Occipital lobe (tissue), 3 donors: ENCODE measurements at places on chromosomes 1 and 21. TPM values are rescaled to one million over a fixed set of nuclear protein-coding genes. Genes with fewer than 3 reads are reported as not detected.

GRCh38 chr21:32844653-32845436 is 73.3 kb upstream of the PAXBP1 start:
- DNase-seq, result no peak

GRCh38 chr1:221875004-221875330 is 133.1 kb upstream of the DUSP10 start:
- DNase-seq, result no peak

DNA sequence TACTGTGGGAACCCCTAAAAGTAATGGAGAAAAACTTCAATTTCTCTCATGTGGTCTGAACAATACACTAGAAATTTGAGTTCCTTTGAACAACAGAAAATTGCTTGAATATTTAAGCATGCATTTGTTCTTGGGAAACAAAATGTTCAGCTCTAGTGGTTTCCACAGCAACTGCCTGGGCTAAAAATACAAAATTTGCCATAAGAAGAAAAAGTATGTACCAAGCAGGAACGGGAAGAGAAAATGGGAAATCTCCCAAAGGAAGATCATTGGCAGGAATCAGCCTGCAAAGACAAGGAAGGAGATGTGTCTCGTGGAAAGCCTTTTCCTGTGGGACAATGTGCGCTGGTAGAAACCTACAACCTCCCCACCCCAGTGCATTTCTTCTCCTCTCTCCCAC is 119.0 kb upstream of the DPT start:
- DNase-seq, result no peak

DNA sequence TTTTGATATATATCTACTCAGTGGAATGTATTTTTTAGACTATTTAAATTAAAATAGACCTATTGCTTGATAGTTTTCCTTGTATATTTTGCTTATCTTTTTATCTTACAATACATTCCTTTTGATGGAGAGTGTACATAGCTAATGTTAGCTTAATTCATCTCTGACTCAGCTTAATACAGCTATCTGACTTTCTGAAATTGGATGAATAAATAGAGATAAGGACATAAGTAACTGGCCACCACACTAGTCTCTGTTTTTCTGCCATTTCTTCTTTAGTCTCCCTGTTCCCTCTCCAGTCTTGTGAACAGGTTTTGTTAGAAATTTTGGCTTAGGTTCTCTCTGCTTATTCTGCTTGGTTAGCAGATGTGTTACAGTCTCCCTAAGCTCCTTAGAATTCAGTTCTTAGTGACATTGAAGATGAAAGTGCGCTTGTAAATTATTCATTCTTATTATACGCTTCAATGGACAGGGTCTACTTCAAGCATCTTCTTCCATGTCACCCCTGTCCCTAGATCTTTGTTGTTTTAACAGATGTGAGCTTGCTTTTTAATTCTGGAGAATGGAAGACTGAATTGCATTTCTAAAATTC is 59.6 kb downstream of the XPR1 start:
- DNase-seq, result no peak

S100A14 gene
- total RNA-seq, result 0.47 TPM
